Caki2 (cell line): ENCODE measurements at places on chromosomes 2 and 18. TPM values are rescaled to one million over a fixed set of nuclear protein-coding genes. Genes with fewer than 3 reads are reported as not detected.

- peak; percentile 43 for DNase-seq
Observed at GRCh38 chr2:4214444-4215205, 511.2 kb downstream of the DCDC2C start.

DNA sequence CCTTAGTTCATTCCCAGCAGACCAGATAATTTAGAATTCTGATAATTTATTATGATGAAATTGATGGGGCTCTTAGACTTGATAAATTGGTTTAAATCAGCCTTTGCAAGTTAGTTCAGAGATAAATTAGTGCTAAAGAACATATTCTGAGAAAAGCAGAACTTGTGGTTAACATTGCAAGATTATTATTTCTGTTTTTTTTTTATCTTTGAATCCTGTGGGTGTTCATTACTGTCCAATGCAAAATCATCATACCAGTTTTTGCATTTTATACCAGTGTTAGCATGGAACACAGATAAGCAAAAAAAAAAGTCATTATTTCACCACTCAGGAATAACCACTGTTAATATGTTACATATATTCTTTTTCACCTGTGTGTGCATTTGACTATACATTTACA is 9.1 kb downstream of the SEPTIN2 start:
- DNase-seq, result no peak

UGT1A6 gene
- total RNA-seq, result 130 and 145 TPM in 2 replicates

LYPD6 gene
- total RNA-seq, result 9.3 and 12.2 TPM in 2 replicates

DNA sequence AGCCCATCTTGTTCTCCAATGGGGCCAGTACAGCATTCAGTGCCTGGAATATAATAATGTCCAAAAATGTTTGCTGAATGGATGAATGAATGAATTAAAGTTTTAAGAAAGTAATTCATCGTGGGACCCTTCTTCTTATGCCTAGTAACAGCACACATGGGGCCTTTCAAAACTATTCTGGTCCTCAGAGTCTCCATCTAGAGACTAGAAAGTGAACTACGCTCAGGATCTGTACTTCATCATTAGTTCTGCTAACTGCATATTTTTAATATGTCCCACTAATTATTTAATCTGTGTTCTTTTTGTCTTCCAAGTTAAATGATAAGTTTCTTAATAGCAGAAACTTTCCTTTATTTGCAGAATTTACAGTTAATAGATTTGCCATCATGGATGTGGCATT is 172.5 kb downstream of the SMAD2 start:
- no peak for DNase-seq

NEMP2 gene
- 10.5 and 15.1 TPM in 2 replicates for total RNA-seq

CGREF1 gene
- total RNA-seq, result 7.1 and 10.3 TPM in 2 replicates

GRCh38 chr2:122478771-122479170 is 723.3 kb downstream of the TSN start:
- no peak for DNase-seq

GRCh38 chr2:75896779-75897366 is 186.2 kb upstream of the GCFC2 start:
- peak; percentile 18 for DNase-seq

- DNase-seq, result no peak
Observed at GRCh38 chr18:62407660-62408059, 82.5 kb downstream of the TNFRSF11A start.

- DNase-seq, result no peak
Observed at GRCh38 chr2:86275384-86275799, 62.0 kb downstream of the REEP1 start.

GRCh38 chr2:237530472-237531433 is 35.6 kb upstream of the PRLH start:
- no peak for DNase-seq

DNA sequence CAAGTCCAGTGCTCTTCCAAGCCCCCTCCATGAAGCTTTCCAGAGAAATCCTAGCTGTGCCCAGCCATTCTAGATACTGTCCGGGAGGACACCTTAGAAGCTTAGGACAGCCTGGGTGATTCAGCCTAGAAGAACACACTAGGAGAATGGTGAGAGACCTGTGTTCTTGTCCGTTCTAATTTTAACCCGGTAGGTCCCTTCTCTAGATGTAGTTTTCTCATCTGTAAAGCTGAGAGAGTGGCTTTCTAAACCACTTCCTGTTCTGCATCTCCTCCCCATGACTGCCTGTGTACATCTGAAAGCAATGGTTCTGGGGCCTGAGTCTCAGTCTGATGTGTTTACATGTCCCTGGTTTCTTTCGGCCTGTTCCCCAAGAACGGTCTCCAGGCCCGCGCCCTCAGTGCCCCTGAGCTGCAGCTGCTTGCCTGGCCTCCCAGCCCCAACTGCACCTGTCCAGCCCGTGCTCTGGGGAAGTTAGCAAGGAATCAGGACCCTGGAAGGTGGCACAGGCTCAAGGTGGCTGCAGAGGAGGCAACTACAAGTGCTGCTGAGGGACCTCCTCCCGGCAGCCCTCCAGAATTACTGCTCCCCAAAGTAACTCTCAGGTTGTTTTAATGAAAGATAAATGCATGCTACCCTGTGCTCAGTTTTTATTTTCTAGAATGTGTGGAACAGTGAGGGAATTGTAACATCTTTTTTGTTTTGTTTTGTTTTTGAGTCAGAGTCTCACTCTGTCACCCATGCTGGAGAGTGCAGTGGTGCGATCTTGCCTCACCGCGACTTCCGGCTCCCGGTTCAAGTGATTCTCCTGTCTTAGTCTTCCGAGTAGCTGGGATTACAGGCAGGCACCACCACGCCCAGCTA is 105.9 kb downstream of the LBH start:
- no peak for DNase-seq

DNA sequence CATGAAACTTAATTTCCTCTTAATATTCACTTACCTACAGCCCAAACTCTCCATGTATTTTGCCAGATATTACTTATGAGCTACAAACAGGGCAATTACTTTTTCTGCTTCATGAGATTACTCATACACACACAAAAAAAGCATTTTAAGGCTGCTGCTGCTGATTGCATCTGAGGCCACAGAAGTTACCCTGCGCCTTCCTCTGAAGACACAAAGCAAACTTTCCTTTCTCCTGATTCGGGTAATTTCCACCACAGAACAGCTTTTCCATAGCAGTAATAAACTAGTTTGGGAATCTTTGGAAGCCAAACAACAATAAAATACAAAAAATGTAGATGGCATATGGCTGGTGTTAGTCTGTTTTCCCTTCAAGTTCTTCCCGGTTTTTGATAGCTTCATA is 6.2 kb downstream of the TTC32 start:
- no peak for DNase-seq

PID1 gene
- 0.52 and 3.6 TPM in 2 replicates for total RNA-seq

ACOXL gene
- total RNA-seq, result 0.06 TPM in 1 of 2 replicates, not detected in the other

- DNase-seq, result no peak
Observed at GRCh38 chr2:149090706-149091105, 52.2 kb downstream of the LYPD6B start.

MIB1 gene
- 25.4 and 45.7 TPM in 2 replicates for total RNA-seq

- DNase-seq, result no peak
Observed at GRCh38 chr2:209579230-209579749, 155.4 kb downstream of the MAP2 start.

DNA sequence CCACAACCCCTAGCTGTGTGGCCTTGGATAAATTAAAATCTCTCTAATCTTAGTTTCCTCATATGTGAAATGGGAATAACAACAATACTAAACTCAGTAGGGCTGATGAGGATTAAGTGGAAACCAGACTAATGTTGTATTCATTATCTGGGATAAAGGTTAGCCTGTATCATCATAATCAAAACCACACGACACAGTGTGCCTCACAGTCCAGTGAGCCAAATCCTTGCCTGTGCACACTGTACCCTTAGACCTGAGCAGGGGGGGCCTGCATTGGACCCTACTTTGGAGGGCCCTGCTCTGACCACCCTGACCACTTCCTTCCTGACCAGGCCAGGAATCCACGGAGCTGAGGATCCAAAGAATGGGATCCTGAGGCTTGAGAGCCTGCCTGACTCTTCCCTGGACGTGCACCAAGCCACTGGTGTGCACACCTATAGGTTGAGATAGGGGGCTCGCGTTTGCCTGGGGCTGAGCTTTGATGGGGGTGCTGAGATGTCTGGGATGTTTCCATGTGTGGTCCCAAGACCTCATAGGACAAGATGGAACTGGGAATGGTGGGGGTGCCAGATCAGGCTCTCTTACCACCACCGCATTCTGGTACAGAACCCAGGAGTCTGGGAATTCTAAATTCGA is 69.7 kb downstream of the TGOLN2 start:
- DNase-seq, result no peak

GRCh38 chr2:166958986-166959481 is 70.8 kb downstream of the XIRP2 start:
- DNase-seq, result no peak

DNA sequence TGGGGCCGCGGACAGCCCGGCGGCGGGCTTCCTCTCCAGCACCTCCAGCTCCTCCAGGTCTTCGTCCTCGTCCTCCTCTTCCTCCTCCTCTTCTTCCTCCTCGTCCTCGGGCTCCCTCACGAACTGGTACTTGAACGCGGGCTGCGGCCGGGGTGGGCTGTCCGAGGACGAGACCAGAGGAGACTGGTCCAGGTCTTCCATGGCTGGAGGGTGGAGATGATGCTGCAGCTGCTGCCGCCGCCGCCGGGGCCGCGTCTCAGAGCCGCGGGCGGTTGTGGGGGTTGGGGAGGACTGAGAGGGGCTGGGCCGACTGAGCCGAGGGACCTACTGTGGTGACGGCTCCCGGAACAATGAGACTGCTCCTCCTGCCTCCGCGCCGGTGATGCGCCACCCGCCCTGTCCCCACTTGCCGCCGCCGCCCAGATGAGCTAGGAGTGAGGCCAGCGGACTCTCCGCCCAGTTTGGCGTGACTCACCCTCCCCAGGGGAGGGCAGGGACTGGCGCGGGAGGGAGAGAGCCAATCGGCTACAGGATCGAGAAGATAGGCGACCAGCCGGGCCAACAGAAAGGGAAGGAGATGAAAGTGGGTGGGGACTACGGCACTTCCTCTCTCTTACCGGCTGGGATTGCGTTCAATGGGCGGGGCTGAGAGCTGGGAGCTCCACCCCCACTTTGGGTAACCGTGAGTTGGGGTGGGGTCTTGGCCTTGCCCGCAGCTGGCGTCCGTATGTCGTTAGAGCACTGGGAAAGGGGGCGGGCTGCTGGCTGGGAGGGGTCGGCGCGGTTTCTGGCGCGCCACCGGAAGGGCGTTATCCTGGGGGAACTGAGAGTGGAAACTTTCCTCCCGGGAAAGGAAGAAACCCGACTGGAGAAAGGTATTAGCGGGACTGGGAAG is at the start of gene RTN4:
Gene RTN4 (minus strand): TSS at position 352 of the 895 bp plus-strand sequence. CDS start 151 bp downstream, at position 201.
- DNase-seq, result peak; percentile 100

GTF3C2 gene
- total RNA-seq, result 68.2 and 70.7 TPM in 2 replicates

- no peak for DNase-seq
Observed at GRCh38 chr2:205198140-205198525, 484.2 kb upstream of the NRP2 start.

- no peak for DNase-seq
Observed at GRCh38 chr18:73153271-73153670, 285.5 kb upstream of the NETO1 start.

GRCh38 chr2:67579216-67579615 is 182.1 kb downstream of the ETAA1 start:
- DNase-seq, result no peak

WBP1 gene
- total RNA-seq, result 63.4 and 110 TPM in 2 replicates

DNA sequence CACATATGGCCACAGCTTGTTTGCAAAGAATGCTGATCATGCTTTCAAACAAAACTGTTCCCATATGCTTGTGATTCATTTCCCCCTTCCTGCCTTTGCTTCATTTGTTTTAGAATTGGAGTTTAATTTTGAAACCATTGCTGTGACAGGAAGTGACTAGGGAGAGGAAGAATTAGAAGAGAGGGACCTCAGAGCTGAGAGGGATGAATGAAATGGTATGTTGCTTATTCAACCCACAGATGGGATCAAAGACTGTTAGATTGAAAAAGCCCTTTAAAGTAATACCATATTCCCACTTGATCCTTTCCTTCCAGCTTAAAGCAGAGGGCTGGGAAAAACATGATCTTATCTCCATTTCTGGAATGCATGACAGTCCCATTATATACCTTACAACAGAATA is 106.2 kb upstream of the RNF152 start:
- DNase-seq, result no peak

NEU4 gene
- total RNA-seq, result 0.24 and 5.9 TPM in 2 replicates

- DNase-seq, result no peak
Observed at GRCh38 chr2:159573846-159574606, 42.3 kb downstream of the BAZ2B start.

- no peak for DNase-seq
Observed at GRCh38 chr18:57635003-57635822, 13.6 kb upstream of the NARS1 start.

GRCh38 chr2:159942146-159942545 is 120.3 kb downstream of the PLA2R1 start:
- DNase-seq, result no peak

DNA sequence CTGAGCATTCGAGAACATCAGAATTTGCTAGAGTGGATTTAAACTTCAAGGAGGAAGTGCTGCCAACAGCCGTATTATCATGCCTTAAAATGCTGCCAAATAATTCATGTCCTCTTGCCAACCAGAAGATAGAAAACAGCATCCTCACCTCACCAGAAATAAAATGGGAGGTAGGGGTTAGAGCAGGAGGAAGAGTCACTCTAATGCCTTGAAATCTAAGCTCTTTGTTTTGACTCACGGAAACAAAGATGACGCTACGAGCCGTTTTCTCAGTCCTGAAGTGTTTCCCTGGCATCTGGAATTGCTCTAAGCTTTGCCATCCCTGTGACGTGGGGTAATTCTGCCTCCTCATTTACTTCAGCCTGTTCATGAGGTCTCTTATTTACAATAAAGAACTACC is 97.1 kb downstream of the PRPF40A start:
- no peak for DNase-seq
